ENCODE measurements at places on chromosomes 3 and 15. TPM values are rescaled to one million over a fixed set of nuclear protein-coding genes. Genes with fewer than 3 reads are reported as not detected.

- DNase-seq: peak; percentile 72
Observed at GRCh38 chr3:133532951-133533350, 40.5 kb upstream of the CDV3 start.

DNA sequence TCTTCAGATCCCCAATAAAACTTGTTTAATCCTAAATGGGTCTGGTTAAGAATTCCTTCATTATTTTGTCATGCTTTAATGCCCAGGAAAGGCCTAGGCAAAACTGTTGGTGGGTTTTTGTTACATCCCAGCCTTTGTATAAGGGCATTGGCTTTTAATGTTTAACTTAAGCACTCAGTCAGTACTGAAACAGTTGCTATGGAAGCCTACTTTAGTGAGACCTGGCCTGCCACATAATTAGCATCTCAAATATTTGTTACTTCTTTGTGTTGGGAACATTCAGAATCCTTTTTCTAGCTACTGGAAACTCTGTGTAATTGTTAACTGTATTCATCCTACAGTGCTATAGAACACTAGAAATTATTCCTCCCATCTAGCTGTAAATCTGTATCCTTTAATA lies 369.6 kb upstream of the ATP10A start:
- no peak for DNase-seq

- no peak for DNase-seq
Observed at GRCh38 chr3:65914740-65915367, 123.9 kb downstream of the MAGI1 start.

DNA sequence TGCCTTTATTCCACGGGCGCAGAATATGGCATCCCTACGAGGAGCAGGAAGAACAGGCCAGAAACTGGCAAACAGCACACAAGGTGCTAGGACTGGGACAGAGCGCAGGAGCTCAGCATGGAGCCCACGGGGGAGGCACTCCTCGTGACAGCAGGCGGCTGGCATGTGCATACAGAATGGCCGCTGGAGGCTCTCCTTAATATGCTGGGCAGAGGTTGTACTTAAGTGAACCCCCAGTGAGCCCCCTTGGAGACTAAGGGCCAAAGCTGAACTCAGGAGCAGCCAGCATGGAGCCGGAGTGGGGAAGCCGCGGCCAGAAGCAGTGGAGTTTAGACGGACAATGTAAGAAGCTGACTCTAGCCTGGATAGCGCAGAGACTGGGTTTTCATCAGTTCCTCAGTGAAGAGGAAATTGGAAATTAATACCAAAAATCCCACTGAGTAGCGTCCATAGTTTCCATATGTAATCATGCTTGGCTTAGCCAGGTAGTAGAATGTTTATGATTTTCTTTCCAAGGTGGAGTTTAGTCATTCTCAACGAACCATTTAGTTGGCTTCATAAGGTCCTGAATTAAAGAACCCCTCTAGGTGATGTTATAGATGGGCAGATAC lies 69.4 kb downstream of the EPHB3 start:
- DNase-seq: no peak

GRCh38 chr3:67715971-67716370 lies 61.6 kb upstream of the SUCLG2 start:
- DNase-seq: no peak

GRCh38 chr3:47578119-47578632 lies 489 bp downstream of the CSPG5 start:
- peak; percentile 65 for DNase-seq

- DNase-seq: no peak
Observed at GRCh38 chr15:64583519-64583918, 123.1 kb downstream of the ZNF609 start.

GRCh38 chr3:179898024-179898423 lies 138.7 kb downstream of the PEX5L start:
- DNase-seq: peak; percentile 53

DNA sequence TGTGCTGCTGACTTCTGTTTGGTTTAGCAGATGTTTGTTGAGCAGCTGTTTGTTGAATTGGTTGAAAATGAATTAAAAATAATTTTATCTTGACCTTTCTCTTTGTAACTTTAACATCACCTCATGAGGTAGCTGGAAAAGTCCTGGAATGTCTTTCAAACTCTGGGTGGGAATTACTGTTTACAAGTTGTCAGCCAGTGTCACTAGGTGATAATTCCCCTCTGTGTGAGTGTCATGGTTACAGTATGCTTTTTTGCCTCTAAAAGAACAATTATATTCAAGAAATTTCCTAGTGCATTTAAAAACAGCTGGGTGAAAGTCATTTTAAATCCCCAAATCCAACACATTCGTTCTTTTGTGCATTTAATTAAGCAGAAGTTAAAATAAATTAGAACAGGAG lies 113.2 kb downstream of the PTPRG start:
- no peak for DNase-seq

- peak; percentile 24 for DNase-seq
Observed at GRCh38 chr15:74782259-74783071, 585 bp downstream of the CSK start.

DNA sequence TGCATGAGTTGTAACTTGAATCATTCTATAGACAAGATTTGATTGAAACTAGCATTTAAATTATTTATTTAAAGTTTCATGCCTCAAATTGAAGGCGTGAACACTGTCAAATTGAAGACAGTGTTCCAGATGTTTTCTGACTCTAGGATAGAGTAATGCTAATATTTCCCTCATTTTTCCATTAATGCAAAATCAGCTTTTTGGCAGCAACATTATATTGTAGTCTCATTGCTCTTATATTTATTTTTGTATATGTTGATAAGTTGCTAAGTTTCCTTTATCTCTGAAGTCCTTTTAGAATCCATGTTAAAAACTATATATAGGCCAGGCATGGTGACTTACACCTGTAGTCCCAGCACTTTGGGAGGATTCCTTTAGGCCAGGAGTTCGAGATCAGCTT lies 4.8 kb downstream of the FANCI start:
- DNase-seq: no peak

DNA sequence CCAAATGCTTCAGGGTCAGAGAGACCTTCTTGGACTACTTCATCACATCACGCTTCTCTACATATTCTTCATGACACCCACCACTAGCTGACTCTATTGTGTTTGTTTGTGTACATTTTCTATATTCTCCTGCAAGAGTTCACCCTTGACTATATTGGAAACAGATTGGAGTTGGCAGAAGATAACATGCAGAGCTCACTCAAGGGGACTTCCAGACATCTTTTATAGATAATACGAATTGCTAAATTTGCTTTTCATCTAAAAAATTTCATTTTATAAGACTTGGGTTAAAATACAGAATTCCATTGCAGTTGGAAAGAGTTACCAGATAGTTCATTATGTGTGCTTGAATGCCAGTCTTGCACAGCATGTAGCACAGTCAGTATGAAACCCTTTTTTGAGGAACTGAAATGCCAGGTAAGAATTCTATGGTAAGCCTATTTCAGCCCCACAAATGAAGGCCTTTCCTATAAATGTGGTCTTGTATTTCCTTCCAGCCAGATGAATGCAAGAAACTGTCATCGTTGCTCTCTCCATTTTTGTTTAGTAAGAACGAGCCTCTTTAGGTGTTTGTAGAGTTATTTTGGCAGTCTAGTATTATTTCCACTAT lies 177.6 kb downstream of the GHSR start:
- DNase-seq: no peak

- DNase-seq: no peak
Observed at GRCh38 chr3:159982442-159982974, 6.1 kb upstream of the IL12A start.

- DNase-seq: no peak
Observed at GRCh38 chr3:175655351-175655750, 796.2 kb downstream of the NAALADL2 start.

- DNase-seq: no peak
Observed at GRCh38 chr3:62236016-62236415, 137.3 kb downstream of the FEZF2 start.

DNA sequence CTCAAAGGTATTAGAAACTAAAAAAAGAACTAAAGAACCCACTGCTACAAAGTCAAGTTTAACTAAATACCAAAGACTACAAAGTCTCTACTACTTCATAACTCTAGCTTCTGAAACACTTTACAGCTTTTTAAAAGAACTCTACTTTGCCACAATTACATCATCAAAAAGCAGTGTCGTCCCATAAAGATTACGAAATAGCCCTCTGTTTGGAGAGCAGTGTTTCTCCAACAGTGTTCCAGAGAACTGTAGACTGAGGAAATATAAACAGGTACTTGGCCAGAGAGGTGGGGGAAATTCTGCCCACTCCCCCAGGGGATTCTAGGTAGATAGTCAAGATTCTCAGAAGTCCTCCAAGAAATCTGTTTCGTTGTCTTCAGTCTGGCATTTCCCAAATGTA lies 225.6 kb downstream of the PDZRN3 start:
- peak; percentile 54 for DNase-seq

- DNase-seq: no peak
Observed at GRCh38 chr15:68057758-68058157, 3.6 kb downstream of the PIAS1 start.

DNA sequence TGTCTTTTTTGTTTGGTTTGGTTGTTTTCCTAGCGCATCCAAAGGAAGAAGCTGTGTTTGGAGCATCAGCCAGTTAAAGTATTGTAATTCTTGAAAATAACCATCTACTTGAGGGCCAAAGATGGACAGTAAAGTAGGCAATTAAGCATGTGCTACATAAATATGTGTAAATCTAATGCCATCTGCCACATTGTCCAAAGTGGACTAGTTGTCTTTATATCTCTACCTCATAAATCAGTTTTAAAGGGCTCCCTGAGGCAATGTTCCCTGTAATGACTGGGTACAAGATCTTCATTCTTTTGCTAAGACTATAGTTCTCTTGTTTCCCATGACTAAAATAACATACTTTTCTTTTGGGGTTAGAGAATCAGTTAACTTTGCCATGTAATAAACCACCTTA lies 460.0 kb upstream of the RARB start:
- no peak for DNase-seq

DNA sequence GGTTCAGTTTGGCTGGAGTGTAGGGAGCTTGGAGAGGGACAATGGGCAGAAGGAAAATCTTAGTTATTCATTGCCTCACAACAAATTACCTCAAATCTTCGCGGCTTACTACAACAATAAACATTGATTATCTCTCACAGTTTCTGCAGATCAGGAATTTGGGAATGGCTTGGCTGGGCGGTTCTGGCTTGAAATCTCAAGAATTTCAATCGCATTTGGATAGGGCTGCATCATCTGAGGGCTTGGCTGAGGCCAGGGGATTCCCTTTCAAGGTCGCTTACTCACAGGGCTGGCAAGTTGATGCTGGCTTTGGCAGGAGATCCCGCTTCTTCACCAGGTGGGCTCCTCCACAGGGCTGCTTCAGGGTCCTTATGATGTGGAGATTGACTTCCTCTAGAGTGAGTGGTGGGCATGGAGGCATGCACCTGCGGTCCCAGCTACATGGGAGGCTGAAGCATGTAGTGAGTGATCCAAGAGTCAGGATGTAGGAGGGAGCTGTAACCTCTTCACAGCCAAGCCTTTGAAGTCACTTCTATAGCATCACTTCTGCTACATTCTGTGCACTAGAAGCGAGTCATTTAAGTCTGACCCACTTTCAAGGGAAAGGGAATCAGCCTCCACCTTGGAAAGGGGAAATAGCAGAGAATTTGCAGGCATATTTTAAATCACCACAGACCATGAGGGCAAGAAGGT lies 63.1 kb downstream of the CDC25A start:
- DNase-seq: no peak

GRCh38 chr15:67735896-67736295 lies 89.4 kb upstream of the SKOR1 start:
- no peak for DNase-seq

GRCh38 chr15:90035095-90035839 lies 34.1 kb downstream of the ZNF710 start:
- peak; percentile 74 for DNase-seq

DNA sequence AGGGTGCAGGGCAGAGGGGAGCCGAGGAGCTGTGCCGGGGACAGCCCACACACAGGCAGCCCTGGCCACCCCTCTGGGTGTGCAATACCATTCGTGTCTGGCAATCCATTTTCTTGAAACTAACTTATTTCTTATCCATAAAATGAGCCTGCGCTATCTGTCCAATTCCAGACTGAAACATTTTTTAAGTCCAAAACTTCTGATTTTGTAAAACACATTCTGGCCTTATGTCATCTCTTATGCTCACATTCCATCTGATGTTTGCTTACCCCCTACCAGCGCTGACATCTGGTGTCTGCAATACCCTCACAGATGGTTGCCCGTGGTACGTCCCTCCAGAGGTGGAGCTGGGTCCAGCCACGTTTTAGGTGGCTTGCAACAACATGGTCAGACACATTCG lies 31.8 kb downstream of the PCSK6 start:
- no peak for DNase-seq

Gene SLC28A2
- polyA plus RNA-seq: 0.10 TPM

Gene PRTG
- polyA plus RNA-seq: 24.7 TPM

Gene NRG4
- 0.15 TPM for polyA plus RNA-seq

Gene ACAN
- 0.51 TPM for polyA plus RNA-seq

Gene KBTBD13
- 5.0 TPM for polyA plus RNA-seq

Gene CPNE4
- 3.3 TPM for polyA plus RNA-seq

Gene CAMK2N2
- polyA plus RNA-seq: not detected

Gene PPP1R14D
- polyA plus RNA-seq: not detected

Gene CCR5
- not detected for polyA plus RNA-seq

Gene MORF4L1
- polyA plus RNA-seq: 669 TPM

Gene ZNF385D
- 11.8 TPM for polyA plus RNA-seq
